Activated T-cell treated with anti-CD3 and anti-CD28 coated beads for 48 hours (primary cell): ENCODE measurements at places on chromosomes 11 and 22.
A peak's percentile ranks its signal among the peaks of the same experiment; 100 is the strongest.

- DNase-seq: no peak
Observed at GRCh38 chr22:49208768-49209252, 618.9 kb downstream of the BRD1 start.

DNA sequence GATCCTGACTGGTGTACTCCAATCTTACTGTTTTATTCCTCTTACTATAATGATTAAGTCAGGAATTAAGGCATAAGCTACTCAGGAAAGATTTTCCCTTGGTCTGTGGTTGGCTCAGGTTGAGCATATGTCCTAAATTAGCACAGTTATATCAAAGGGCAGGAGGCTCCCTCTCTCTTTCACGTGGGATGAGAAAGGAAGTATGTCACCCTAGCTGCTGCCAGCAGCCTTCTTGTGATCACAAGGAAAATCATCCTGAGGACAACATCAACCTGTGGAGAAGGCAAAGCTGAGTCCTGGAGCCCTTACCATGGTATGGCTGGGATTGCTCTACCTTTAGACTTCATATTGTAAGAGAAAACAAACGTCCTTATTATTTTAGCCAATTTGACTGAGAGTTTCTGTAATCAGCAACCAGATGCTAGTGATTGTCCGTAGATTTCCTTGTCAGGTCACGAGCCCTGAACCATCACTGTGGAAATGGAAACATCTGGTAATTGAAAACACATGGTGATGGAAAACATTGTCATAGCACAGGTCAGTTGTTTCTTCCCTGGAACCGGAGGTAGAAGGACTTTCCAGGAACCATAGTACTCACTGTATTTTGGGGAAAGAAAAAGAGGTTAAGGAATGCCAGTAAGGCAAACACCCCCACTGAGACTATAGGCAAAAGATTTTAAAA lies 40.6 kb upstream of the DEUP1 start:
- no peak for DNase-seq

DNA sequence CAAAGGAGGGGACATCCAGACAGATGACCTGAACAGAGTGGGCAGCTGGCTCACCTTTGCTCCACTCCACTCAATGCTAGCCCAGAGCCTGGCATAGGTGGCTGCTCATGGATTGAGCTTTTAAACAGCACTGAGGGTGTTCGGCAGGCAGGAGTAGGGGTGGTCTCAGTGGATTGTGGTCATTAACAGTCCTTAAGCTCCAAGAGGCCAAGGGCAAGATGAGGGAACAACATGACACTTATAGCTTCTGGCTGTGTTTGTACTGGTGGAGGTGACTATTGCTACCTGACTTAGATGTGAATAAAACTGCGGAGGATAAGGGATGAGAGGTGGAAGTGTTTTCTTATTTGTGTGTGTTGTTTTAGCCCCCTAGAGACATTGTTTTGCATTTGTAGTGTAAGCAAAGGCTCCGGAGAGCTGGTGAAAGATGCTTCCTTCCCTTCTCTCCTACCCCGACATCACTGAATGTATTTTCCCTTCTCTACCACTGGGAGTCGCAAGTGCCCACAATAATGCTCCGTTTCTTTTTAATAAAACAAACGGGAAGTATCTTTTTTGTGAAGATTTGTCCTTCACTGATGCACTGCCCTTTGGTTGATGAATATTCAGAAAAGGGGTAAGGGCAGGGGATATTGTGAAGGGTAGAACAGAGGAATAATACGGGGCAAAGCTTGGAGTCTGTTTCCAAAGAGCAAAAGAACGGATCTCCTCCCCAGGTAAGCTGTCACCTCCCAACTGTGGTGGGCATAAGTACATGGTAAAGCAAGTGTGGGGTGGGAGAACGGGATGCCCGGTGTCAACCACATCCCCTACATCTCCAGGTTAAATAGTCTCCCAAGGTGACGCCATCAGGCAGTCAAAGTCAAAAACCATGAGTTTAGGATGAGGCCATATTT lies 27.5 kb upstream of the MTNR1B start:
- DNase-seq: no peak

- no peak for DNase-seq
Observed at GRCh38 chr22:38222797-38223119, 21.0 kb downstream of the MAFF start.

DNA sequence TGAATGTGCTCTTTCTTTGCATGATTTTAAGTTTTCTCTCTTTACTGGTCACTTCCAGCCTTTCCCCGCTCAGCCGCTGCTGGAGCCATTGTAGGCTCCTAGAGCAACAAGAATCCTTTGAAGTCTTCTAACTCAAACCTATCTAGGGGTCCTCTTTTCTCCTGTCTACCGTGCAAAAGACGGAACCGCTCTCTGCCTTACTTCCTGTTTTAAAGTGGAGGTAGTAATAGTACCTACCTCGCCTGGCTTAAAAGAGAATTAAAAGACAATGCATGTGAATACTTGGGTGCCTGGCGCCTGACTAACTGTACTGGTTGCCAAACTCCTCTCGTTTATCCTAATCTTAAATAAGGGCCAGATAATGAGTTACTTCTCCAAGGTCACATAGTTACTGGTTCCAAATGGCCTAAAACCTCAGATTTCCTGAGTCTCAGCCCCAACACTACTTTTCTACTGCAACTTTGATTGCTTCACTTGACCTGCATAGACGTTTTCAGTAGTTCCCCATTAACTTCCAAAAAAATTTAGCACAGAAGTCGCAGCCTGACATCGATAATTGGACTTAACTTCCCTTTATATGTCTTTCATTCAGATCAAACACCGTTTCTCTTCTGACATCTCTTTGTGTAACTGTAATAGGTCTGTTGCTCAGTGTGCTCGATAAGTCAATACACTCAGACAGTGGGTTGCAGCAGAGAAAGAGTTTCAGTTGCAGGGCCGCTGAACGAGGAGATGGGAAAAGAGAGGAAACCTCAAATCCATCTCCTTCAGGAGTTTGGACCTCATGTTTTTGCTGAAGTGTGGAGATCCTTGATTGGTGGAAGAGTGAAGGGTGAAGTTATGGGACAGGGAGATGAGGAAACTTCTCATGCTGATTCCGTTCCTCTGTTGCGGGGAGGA lies 891 bp downstream of the SAMM50 start:
- DNase-seq: no peak

DNA sequence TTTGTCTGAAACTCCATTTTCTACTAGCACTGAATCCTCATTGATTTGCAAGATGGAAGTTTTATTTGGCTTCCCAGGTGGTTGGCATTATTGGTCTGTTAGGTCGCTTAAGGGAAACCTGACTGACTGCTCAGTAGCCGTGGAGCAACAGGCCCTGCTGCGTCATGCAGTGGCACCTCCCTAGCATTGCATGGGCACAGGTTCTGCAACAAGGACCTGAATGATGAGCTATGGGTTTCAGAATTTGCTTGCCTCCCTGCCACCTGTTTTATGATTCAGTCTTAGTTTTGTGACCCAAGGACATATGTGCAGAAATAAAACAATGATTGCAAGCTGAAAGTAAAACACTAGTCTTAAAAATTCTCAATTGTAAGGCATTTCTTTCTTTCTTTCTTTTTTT lies 128.5 kb downstream of the SLC1A2 start:
- no peak for DNase-seq

DNA sequence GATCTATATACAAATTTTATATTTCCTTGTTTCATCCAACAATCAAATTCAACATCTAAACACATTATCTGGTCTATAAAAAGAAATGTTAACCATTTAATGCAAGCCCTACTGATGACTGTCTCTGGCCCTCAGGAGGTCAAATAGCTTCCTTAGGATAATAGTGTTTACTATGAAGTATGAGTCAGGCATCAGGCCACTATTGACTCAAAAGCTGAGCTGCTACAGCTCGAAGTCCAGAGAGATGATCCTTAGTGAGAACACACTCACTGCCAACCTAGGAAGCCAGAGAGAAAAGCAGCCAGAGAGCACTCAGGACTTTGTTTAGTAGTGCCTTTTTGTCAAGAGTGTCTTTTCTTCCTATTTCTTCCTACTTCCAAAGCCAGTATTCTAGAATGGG lies 171.8 kb downstream of the SOX6 start:
- DNase-seq: no peak

DNA sequence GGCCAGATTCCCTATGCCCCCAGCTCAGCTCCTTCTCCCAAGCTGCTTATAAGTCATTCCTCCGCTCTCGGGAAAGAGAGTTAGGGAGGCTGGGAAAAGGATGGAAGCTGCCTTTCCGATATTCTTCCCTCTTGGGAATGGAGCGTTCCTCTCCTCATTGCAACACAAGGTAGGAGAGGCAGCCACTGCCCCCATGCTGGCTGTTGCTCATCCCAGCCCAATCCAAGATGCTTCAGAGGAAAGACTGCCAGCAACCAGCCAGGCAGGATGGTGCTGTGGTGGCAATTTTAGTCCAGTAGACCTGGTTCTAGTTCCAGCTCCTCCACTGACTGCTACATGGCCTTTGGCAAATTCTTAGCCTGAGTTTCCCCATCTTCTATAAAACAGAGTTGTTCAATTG lies 13.7 kb upstream of the C11orf96 start:
- no peak for DNase-seq

DNA sequence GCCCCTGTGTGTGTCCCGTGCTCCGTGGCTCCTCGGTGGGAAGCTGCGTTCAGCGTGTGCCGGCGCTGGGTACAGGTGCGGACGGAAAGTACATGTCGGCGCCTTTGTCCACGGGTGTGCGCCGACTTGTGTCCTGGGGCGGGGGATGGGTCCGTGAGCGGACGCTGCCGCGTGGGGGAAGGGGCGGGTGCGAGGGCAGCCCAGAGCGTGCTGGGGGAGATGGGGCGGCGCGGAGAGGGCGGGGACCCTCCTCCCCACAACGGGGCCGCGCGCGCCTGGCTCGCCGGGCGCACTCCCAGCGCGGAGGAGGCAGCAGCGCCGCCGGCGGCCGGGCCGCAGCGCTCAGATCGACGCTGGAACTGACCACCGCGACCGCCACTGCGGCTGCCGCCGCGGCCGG lies 33.6 kb upstream of the RELT start:
- DNase-seq: no peak

- no peak for DNase-seq
Observed at GRCh38 chr11:73996161-73996747, 12.6 kb downstream of the UCP3 start.

DNA sequence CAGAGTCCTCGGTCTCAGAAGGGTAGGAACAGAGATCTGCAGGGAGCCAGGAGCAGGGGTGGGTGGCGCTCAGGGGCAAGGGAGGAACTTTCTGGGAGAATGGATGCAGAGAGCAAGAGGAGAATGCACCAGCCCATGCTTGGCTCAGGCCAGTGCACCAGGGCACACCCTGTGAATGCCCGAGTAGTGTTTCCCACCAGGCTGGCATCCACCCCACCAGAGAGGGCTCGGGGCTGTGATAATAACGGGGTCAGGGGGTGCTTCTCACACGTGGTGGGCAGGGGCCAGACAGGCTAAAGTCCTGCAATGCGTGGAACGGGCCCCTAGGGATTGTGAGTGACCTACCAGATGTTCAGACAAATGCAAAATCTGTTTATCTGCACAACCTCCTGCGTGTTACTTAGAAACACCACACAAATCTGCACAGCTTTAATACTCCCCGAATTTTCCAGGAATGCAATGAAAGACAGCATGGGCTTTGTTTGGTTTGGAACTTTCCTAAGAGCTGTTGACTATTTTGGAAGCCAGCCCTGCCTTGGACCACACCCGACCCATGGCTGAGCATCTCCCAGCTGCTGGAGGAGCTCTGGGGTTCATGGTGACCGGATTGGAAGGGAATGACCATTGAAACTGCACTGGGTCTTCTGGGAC lies 368.3 kb downstream of the SHANK2 start:
- DNase-seq: no peak

DNA sequence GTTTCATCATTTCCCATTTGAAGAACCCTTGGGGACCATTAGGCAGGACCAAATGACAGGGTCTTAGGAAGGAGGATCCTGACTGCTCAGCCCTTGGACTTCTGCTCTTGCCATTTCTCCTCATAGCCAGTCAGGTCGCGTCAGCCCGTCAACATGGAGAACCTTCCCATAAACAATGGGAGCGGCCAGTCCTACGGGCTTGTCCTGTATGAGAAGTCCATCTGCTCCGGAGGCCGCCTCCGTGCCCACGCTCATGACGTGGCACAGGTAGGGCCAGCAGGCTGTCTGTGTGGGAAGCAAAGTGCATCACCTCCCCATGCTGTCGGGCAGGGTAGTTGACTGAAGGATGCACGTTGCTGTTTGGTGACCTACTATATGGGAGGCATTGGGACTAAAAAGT lies 19.6 kb upstream of the GLB1L2 start:
- DNase-seq: no peak

GRCh38 chr22:32542066-32542676 lies 67.6 kb downstream of the FBXO7 start:
- DNase-seq: no peak

- no peak for DNase-seq
Observed at GRCh38 chr11:120244476-120245365, 4.8 kb downstream of the POU2F3 start.

GRCh38 chr11:7665473-7666291 lies 7.6 kb downstream of the CYB5R2 start:
- peak; percentile 74 for DNase-seq
